Stimulated activated CD8-positive, alpha-beta memory T cell treated with anti-CD3 and anti-CD28 coated beads, Interleukin-7, amount 100 ng/mL, for 24 hours (primary cell): ENCODE measurements at places on chromosomes 6 and 20.
A peak's percentile ranks its signal among the peaks of the same experiment; 100 is the strongest.

DNA sequence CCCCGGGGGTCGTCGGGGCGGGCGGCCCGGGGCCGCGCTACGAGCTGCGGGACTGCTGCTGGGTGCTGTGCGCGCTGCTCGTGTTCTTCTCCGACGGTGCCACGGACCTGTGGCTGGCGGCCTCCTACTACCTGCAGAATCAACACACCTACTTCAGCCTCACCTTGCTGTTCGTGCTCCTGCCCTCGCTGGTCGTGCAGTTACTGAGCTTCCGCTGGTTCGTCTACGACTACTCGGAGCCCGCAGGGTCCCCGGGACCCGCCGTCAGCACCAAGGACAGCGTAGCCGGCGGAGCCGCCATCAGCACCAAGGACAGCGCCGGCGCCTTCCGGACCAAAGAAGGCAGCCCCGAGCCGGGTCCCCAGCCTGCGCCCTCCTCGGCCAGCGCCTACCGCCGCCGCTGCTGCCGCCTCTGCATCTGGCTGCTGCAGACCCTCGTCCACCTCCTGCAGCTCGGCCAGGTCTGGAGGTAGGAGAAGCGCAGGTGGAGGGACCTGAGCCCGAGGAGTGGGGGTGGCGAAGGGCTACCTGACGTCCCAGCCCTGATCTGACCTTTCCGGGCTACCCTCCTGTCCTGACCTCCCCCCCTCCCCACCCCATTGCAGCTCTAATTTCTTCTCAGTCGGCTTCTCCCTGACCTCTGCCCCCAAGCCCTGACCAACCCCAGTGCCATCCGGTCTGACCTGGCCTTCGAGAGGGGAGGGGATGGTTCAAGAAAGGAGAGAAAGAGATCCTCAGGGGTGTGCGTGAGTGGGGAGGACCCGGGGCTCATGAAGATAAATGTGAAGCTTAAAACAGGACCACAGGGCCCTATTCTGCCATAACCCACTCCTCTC is 558 bp downstream of the XKR7 start:
- DNase-seq, result peak; percentile 66

DNA sequence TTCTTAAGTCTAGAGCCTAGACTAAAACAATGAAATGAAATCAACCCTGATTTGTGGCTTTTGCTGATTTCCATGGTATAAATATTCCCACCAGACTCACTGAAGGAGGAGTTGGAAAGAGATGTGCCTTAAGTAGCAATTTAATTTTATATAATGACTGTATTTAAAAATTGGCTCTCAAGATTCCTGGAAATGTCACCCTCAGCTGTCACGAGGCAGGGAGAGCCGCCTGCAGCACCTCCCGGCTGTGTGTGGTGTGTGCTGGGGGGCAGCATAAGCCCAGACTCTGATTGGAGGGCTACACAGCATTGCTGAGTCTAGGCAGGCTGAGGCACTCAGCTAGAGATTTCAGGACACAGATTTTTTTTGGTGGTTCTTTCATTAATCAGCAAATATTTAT is 40.6 kb upstream of the TMEM181 start:
- no peak for DNase-seq

DNA sequence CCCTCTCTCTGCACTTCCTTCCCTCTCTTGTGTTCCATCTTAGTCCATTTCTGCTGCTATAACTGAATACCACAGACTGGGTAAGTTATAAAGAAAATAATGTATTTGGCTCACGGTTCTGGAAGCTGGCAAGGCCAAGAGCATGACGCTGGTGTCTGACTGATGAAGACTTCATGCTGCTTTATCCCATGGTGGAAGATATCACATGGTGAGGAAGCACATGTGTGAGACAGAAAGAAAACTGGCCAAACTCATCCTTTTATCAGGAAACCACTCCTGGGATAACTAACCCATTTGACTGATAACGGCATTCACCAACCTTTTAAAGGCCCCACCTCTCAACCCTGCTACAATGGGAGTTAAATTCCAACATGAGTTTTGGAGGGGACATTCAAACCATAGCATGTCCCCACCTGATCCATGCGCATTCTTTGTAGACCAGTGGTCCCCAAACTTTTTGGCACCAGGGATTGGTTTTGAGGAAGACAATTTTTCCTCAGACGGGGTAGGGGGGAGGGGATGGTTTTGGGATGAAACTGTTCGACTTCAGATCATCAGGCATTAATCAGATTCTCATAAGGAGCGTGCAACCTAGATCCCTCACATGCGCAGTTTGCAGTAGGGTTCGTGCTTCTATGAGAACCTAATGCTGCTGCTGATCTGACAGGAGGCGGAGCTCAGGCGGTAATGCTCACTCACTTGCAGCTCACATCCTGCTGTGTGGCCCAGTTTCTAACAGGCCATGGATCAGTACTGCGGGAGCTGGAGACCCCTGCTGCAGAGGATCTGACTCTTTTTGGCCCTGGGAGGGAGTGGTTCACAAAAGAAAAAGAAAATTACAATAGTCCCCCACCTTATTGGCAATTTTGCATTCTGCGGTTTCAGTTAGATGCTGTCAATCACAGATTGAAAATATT is 71.7 kb upstream of the RNF24 start:
- no peak for DNase-seq

DNA sequence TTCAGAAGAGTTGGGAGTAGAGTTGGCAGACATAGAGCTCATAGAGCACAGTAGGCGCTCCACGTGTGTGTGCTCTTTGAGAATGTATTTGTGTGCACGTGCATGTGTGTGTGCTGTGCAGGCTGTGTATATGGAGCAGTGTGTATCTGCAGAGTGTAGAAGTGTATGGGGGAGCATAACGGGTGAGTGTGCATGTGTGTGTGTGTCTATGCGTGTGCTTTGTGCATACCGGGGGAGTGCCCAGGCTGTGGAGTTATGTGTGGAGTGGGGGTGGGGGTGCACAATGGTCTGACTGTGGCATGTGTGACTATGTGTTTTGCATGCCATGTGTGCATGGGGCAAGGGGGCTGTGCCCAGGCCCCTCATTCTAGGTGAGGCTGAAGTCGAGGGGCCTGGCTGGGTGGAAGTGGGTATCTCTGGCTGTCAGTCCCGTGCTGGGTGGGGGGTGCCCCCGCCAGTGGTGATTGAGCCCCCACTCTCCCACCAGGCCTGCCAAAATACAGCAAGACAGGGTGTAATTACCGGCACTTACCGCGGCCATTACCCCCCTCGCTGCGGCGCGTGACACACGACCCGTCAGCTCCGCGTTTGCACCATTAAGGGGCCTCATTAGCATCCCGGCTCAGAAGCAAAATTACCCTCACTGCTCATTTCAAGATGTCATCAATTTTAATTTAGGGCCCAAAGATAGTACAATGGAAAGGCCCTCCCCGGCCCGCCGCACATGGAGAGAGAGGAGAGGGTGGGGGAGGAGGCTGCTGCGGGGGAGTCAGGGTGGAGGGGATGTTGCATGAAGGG is 39.1 kb downstream of the MDFI start:
- DNase-seq, result no peak

GRCh38 chr6:56961151-56961550 is 6.2 kb downstream of the BEND6 start:
- no peak for DNase-seq

DNA sequence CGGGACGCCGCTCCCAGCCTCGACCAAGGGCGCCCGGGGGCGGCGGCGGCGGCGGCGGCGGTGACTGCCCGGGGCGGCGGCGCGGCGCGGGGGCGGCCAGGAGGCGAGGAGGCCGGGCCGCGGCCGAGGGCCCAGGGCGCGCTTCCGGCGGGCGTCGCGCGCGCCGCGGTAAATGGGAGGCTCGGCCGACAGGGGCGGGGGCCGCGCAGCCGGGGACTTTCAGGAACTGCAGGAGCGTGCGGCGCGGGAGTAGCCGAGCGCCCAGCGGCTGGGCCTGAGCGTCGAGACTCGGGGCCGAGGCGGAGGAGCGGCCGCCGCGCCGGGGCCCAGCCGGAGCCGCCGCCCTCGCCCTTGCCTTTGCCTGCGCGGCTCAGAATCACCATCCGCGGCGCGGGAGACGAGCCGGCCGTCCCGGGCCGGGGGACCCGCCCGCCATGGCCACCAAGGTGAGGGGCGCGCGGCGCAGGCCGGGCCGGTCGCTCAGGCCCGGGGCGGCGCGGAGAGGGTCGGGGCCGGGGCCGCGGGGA is at the start of gene SNX9:
SNX9 (plus strand) TSS at position 246 of the 527 bp plus-strand sequence; CDS start at position 435, 189 bp downstream.
- no peak for DNase-seq

DNA sequence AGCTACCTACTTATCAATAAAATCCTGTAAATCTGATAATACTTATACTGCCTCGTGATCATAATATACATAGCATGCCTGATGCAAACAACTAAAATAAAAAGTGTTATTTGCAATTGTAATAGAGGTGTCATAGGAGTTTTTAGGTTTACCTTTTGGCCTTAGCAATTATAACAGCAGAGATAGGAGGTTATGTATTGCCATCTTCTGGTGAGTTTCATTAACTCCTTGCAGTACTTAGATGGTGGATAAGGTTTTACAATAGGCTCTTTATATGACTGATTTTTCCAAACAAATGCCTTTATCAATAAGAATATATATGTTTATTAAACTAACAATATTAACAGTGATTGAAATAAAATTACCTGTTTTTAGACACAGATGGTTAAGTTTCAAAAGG is 27.8 kb upstream of the MYCT1 start:
- DNase-seq, result no peak

- no peak for DNase-seq
Observed at GRCh38 chr6:149476789-149477455, 7.9 kb downstream of the ZC3H12D start.

- no peak for DNase-seq
Observed at GRCh38 chr6:116431964-116432595, 29.1 kb upstream of the CALHM6 start.

DNA sequence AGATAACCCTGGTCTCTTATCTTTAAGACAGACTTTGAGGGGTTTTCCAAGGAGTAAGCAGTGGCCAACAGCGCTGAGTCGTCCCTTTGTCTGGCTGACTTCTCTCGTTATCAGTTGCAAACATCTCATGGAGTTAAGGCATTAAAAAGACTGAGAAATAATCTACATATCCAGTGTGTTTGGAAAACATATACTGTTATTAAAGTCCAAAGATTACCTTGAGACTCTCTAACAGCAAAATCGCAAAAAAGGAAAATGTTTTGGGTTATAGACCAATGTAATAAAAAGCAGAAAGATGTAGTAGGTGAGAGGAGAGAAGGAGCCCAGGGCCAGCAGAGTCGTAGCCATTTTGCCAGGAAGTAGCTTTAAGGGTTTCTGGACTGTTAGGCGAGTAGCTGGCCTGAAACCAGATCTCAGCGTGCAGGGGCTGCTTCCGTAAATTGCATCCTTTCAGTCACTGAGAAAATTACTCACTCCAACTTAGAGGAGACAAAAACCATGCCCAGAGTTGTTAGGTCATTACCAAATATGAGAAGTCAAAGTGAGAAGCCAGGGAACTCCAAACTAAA is 24.6 kb downstream of the MYLK4 start:
- no peak for DNase-seq

- DNase-seq, result no peak
Observed at GRCh38 chr20:58575776-58576602, 60.8 kb upstream of the APCDD1L start.

DNA sequence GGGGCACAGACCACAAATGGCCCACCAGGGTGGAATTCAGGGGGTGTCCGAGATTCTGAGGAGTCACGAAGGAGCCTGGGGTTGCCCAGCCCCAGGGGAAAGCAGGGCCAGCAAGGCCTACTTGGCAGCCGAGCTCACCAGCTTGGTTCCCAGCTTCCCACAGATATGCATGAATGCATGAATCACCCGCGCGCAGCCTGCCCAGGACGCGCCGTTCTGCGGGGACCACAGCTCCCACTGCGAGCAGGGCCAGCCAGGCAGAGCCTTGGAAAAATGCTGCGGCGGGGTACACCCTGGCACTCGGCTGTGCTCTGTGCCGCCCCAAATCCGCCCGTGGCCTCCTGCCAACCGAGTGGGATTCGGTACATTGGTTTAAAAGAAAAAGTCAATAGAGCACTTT is 211.0 kb downstream of the NFATC2 start:
- no peak for DNase-seq

DNA sequence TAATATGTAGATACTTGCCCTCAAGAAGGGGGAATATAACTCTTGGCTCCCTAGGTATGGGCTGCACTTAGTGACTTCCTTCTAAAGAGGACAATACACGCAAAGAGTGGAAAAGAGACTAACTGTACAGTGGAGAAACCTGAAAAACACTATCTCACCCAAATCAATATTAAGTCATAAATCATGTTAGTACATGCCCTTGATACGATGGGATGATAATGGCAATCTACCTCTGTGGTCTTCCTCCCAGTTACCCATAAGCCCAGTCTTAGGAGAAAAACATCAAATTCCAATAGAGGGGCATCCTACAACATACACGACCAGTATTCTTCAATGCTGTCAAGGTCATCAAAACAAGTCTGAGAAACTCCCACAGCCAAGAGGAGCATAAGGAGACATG is 1.3 kb downstream of the TRIM26 start:
- no peak for DNase-seq

DNA sequence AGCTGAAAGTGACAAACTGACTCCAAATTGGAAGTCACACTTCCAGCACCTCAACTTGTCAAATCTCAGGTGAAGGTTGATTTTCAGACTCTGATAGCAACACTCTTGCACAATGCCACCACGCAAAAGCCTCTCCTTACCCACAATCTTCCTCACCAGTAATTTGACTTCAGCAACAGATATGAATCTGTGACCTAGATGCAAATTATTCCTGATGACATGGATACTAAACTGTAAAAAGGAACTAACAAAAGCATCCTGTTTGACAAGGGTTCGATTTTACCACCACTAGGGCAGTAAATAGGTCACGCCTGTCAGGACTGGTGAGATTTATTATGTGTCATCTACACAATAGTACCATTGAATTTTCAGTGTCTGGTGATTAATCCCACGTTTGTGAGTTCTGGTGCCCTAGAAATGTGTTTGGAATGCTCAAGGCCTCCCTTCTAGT is 134.4 kb upstream of the COL21A1 start:
- DNase-seq, result no peak

- no peak for DNase-seq
Observed at GRCh38 chr6:26318459-26319404, 46.3 kb upstream of the BTN3A2 start.

- no peak for DNase-seq
Observed at GRCh38 chr20:45361793-45362192, 1.2 kb upstream of the SYS1 start.

DNA sequence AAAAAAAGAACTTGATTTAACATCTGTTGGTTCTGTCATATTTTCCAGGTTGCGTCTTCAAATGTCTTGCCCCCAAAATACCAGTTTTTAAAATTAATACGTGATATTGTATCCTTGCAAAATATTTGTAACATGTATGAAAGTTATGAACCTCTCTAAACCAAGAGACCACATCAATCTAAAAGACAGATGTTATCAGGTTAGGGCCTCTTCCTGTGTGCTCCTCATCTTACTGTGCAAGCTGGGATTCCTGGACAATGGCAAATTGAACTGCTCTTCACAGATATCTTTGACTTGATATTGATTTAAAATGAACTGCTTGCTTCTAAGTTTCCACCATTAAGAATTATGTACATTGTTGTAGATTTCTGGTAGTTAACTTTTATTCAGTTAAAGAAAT is 9.6 kb downstream of the TMEM239 start:
- no peak for DNase-seq
